ENCODE measurements at places on chromosomes 12 and 14. TPM values are rescaled to one million over a fixed set of nuclear protein-coding genes. Genes with fewer than 3 reads are reported as not detected.

RNF212B gene
- polyA plus RNA-seq, result 0.59 TPM

DLK1 gene
- 2,378 TPM for polyA plus RNA-seq

RHOJ gene
- 25.9 TPM for polyA plus RNA-seq

TAS2R30 gene
- 0.39 TPM for polyA plus RNA-seq

RFX4 gene
- polyA plus RNA-seq, result 0.15 TPM

GPR68 gene
- 0.82 TPM for polyA plus RNA-seq

GPR135 gene
- polyA plus RNA-seq, result 3.2 TPM

DNA sequence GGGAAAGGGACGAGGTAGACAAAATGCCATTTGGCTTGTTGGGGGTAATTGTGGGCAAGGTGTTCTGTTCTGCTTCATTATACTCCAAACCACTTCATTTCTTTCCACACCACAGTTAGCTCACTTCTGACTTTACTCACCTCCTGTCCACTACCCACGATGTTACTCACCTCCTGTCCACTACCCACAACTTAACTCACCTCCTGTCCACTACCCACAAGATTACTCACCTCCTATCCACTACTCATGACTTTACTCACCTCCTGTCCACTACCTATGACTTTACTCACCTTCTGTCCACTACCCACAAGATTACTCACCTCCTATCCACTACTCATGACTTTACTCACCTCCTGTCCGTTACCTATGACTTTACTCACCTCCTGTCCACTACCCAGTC is 10.1 kb upstream of the TWF1 start:
- DNase-seq, result no peak

- DNase-seq, result no peak
These were observed 20.8 kb downstream of the FAM222A start for GRCh38 chr12:109734219-109735000.

DNA sequence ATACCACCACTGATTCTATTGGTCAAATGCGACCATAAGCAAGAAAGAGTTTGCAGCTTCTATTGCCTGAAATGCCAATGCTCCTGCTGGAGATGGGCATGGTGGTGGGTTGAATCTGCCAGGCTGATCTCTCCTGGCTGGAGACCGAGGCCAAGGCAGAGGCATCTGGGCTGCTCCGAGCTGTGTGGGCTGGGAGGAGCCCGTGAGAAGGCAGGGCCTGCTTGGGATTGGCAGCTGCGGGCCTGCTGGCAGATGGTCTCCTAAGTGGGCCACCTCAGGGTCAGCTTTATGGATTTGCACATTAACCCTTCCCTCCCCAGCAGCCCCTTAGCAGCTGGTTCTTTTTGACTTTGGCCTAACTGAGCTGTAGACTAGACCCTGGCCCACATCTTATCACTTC is 25.4 kb downstream of the SRRM4 start:
- no peak for DNase-seq

GRCh38 chr14:54188064-54188666 is 208.6 kb upstream of the CDKN3 start:
- DNase-seq, result no peak

GRCh38 chr12:45435945-45436710 is 220.2 kb downstream of the ANO6 start:
- DNase-seq, result no peak

GRCh38 chr12:40946612-40947194 is 241.4 kb upstream of the PDZRN4 start:
- no peak for DNase-seq

Data from forelimb muscle (tissue), 1 donor.